ENCODE measurements at places on chromosomes 7 and 10.

GRCh38 chr7:20514364-20514763 is 101.1 kb upstream of the ABCB5 start:
- DNase-seq: peak; percentile 77

GRCh38 chr7:154167807-154168206 is 115.6 kb downstream of the DPP6 start:
- peak; percentile 34 for DNase-seq

GRCh38 chr7:150408393-150409299 is 29.5 kb downstream of the ZNF775 start:
- no peak for DNase-seq

GRCh38 chr10:18594574-18595156 is 56.7 kb downstream of the NSUN6 start:
- no peak for DNase-seq

DNA sequence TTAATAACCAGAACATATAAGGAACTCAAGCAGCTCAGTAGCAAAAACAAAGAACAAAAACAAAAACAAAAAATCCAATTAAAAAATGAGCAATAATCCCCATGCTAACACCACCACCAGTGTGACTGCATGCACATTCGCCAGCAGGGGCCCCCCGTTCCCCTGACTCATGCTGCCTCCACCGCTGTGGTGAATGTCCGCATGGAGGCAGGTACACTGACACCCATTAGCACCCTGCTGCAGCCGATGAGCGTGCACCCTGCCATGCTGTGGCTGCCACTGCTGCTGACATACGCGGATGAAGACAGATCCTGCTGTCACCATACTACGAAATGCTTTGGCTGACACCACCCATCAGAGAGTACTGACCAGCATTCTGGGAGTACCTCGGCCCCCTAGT is 321.6 kb upstream of the LRRTM3 start:
- no peak for DNase-seq

- no peak for DNase-seq
These were observed 11.3 kb upstream of the SLIT1 start for GRCh38 chr10:97197030-97197500.

DNA sequence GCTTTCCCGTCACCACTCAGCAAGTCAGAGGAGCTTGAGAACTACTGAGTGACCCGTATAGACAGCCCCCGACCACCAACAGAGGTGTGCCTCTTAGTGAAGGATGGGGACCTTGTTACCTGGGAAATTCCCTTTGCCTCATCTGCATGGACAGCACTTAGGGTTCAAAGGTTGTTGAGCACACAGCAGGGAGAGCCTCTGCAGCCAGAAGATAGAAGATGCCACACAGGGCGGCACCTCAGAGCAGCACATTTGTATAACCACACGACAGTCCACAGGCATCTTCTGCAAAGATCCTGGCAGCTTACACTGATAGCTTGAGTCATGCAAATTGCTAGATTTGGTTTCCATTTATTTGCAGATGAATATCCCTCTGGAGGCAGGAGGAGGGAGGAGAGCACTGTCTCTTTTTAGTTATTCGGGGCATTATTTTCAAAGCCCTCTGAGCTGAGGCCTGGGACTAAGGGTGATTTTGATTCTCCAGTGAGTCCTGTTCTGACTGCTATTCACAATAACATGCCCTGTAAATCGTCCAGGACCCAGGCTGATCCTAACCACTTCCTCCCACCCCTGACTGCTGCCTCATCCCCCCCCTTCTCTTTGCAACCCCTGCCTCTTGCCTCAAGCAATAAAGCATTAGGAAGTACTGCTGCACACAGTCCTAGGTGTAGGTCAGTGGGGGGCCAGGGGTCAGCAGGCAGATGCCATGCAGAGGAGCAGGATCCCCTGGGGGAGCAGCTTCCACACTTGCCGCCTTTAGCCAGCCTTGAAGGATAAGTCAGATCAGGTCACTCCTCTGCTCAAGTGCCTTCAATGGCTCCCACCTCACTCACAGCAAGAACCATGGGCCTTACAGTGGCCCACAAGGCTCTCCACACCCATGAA is 24.6 kb upstream of the INMT start:
- peak; percentile 43 for DNase-seq

DNA sequence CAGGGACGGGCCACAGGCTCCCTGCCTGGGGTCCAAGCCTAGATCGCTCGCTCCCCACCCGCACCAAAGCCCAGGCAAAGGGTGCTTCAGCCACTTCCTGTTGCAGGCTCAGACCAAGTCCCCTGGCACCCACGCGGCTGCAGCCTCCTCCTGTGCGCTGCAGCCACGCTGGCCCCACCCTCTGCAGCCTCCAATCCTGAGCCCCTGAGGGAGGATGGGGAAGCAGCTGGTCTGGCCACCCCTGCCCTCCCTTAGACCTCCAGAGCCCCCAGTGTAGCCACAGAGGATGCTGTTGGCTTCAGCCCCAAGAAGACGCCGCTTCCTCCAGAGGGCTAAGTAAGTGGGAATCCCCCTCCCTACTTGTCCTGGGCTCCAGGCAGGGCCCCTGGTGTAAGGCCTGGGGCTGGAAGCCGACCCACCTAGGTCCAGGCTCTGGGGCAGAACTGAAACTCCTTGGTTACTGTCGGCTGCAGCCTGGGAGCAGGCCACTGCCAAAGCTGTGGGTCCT is 9.4 kb downstream of the LIMK1 start:
- DNase-seq: peak; percentile 80

DNA sequence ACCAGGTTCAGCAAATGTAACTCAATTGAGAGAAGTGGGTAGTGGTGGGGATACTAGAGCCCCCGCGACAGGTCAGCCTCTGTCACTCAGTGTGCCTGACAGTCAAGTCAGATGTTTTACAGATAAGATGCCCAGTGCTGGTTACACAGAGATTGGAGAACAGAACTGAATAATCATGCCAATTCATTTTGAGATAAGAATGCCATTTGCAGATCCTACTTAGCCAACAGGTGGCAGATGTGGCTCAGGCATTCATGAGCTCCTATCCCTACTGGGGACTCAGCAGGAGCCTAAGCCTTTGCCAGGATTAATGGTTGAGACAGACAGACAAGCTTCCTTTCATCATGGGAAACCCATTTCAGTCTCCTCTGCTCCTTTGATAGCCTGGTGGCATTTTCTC is 137.8 kb downstream of the MAPK8 start:
- no peak for DNase-seq

GRCh38 chr10:117546020-117546580 is 3.6 kb downstream of the EMX2 start:
- DNase-seq: no peak

- no peak for DNase-seq
These were observed 211.4 kb downstream of the TNS3 start for GRCh38 chr7:47370461-47371042.

DNA sequence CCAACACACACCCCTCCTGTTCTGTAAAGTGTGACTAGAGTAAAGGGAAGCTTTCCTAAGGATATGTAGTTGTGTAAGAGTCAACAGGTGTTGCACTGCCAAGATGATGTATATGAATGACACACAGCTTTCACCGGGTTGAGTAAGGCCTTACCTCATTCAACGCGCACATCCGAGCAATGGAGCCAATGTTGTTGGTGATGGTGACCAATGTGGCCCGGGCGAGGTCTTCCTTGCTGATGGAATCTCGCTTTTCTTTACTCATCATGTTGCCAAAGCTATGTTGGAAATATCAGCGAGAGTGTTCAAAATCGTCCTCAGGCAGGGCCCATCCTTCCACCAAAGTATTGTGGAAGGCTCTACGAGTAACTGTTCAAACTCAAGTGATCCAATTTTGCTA is 52.0 kb downstream of the PANK1 start:
- no peak for DNase-seq

GRCh38 chr10:14555807-14556206 is 218.9 kb downstream of the FAM107B start:
- no peak for DNase-seq

- DNase-seq: no peak
These were observed 5.1 kb downstream of the PTTG1IP2 start for GRCh38 chr7:90474284-90475210.

DNA sequence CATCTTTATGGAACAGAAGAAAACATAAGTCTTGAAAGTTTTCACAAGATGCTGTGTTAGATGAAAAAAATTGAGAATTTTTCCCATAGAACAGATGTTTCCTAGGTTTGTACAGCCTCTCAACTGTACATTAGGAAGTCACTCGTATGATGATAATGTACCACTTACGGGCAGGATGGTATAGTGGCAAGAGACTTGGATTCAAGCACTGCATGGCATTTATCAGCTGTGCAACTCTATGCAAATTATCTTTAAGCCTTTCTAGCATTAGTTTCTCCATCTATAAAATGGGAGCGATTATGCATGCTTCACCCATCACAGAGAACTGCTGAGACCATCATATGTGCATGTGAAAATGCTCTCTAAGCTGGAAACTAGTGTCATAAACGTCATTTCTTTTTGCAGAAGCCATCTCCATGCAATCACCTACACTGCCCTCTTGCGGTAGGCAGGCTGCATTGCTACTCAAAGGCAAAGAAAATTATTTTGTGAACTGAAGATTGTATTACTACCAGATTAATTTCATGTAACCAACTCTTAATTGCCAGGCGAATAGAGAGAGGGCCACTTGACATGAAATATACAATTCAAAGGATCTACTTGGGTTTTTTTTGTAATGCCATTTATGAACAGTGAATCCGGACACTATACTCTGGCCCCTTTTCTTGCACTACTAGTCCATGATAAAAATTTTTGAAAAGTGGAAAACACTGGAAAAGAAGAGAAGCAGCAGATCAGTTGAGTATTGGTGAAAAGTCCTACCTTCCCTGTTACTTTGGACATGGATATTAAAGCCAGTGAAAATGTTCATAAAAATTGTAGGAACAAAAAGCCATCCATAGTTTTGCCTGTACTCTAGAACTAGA is 102.3 kb downstream of the JAZF1 start:
- DNase-seq: peak; percentile 75

DNA sequence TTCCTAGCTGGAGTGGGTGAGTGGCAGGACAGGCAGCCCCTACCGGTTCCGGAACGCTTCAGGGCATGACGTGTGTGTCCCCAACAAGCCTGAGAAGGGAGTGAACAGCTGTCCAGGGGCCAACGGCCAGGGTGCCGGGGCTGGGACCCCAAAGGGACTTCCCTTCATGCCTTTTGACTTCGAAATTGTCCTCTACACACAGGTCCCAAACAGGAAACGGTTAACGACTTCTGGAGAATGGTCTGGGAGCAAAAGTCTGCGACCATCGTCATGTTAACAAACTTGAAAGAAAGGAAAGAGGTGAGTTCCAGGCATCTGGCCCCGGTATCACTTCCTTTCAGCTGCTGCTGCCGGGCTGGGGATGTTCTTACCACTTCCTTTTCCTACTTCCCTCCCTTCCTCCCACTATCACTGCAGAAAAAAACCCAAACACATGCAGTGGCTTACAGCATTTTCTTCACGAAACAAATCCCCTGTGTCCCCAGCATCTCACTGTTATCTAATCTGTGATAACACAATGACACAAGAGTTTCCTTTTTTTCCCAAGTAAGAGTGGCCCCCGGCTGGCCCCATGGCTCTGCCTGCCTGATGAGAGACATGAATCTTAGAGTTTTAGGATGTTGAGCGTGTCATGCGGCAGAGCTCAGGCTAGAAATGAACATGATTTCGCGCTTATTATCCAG is 63.2 kb downstream of the MKI67 start:
- peak; percentile 59 for DNase-seq

DNA sequence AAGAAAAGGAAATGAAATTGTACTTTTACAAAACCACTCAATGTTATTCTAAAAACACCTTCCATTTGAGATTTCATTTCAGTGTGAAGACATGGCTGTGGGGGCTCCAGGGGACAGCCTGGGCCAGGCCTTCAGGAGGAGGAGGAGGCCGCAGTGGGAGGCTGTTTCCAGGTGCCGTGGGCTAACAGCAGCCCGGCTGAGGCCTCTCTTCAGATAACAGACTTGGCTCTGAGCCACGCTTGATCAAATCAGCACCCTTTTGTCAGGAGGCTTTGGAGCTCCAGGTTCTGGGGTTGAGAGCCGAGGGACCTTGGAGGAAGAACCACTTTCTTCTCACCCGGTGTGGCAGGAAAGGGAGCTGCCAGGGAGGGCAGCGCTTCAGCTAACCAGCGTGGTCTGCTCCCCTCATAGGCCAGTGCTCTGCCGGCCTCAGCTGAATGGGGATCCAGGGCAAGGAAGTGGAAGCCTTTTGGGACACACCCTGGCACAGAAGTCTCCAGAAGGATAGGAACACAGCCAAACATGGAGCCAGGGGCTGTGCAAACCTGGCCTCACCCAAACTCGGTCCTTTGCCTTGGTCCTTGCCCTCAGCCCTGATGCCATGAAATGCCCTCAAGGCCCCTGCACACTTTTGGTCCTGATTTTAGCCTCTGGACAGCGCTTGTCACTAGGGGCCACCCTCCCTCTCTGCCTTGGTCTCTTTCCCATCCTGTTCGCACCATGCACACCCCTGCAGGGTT is 23.5 kb upstream of the CHST15 start:
- DNase-seq: no peak

- no peak for DNase-seq
These were observed 3.8 kb downstream of the UPK3B start for GRCh38 chr7:76513817-76514799.

DNA sequence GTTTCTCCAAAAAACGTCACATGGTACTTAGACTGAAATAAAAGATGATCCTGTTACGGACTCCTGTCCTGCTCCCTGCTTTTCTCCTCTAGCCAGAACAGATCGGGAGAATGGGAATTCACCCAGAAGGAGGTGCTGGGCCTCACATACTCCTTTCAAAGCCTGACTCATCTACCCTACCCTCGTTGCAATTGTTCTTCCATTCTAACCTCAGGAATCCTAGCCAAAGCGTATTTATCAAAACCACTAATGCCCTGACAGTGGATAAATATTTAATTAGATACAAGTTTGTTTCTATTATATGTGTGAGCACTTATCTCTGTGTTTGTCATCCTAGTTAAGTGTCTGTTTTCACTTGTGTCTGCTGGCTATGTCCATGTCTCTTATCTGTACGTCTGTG is 21.7 kb downstream of the ZCWPW1 start:
- no peak for DNase-seq

DNA sequence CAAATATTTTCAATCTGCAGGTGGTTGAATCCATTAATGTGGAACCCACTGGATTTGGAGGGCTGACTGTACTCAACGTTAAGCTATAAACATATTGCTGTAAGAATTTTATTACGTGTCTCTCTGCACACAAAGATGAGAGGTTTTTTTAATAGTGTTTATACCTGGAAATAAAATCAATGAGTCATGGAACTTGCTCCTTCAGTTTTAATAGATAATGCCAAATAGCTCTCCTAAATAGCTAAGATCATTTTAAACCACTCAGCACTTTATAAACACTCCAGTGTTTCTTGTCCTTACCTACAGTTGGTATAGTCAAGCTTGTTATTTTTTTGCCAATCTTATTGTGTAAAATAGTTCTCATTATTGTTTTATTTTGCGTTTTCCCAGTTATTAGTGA is 455.6 kb upstream of the FZD8 start:
- no peak for DNase-seq

- peak; percentile 61 for DNase-seq
These were observed 26.4 kb upstream of the KLF6 start for GRCh38 chr10:3811291-3811870.

GRCh38 chr10:130137090-130137448 is 878 bp downstream of the GLRX3 start:
- no peak for DNase-seq

DNA sequence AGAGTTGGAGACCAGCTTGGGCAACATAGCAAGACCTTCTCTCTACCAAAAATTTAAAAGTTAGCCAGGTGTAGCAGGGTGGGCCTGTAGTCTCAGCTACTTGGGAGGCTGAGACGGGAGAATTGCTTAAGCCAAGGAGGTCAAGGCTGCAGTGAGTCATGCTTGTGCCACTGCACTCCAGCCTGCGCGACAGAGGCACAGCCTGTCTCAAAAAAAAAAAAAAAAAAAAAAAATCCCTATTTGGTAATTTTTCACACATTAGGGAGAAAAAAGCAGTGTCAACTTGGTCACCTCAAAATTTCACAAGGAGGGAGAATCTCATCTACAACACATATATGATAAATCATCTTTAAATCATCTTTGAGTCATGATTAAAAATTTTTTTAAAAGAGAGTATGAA is 6.4 kb upstream of the ZNF398 start:
- no peak for DNase-seq
